ENCODE measurements at places on chromosomes 4 and X. TPM values are rescaled to one million over a fixed set of nuclear protein-coding genes. Genes with fewer than 3 reads are reported as not detected.

DRD5 gene
- not detected for total RNA-seq

HSFX1 gene
- total RNA-seq: 0.59 TPM

DNA sequence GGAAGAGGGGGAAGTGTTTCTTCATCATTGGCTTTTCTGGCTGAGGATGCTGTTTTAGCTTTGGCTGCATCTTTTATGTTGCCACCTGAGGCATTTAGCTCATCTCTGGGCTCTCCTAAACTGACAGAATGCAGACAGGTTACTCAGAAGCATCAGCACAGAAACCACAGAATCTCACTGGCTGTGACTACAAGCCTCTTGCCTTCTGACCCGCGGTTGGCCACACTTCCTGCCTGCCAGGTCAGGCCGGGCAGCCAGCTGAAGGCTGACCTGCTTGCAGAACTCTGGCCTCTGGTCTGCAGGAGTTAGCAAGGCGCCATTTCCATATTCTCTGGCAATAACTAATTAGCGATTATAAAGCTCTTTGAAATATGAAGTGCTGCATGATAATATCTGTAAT is 366.5 kb downstream of the MID1IP1 start:
- DNase-seq: peak; percentile 52

- DNase-seq: no peak
Observed at GRCh38 chr4:3243136-3243780, 5.7 kb upstream of the MSANTD1 start.

GRCh38 chr4:88130544-88131305 is 27.7 kb downstream of the ABCG2 start:
- DNase-seq: no peak

SPANXN3 gene
- total RNA-seq: not detected

GRCh38 chr4:73917081-73917501 is 47.9 kb downstream of the CXCL1 start:
- peak; percentile 93 for DNase-seq

GRCh38 chr4:120443116-120443515 is 376.5 kb upstream of the MAD2L1 start:
- DNase-seq: no peak

GRCh38 chrX:118346258-118347094 is 570 bp downstream of the WDR44 start:
- peak; percentile 60 for DNase-seq

SPANXA1 gene
- total RNA-seq: not detected

SPATA4 gene
- not detected for total RNA-seq

DNA sequence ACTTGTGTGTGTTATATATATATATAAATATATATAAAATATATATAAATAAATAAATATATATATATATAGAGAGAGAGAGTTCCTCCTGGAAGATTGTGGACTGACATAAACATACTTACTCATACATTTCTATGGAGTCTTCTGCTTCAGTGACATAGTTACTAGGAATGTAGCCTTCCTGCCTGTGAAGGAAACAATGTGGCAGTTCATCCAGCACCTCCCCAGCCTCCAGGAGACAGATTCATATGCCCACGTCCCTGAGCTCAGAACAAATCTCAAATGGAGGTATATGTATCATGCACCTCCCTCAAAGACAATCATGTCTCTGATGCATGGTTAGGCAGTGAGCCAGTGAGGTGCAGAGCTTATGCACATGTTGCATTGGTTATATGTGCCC is 11.4 kb upstream of the TIMM8A start:
- DNase-seq: peak; percentile 6

- peak; percentile 1 for DNase-seq
Observed at GRCh38 chr4:96471956-96472867, 632.3 kb downstream of the PDHA2 start.

DNA sequence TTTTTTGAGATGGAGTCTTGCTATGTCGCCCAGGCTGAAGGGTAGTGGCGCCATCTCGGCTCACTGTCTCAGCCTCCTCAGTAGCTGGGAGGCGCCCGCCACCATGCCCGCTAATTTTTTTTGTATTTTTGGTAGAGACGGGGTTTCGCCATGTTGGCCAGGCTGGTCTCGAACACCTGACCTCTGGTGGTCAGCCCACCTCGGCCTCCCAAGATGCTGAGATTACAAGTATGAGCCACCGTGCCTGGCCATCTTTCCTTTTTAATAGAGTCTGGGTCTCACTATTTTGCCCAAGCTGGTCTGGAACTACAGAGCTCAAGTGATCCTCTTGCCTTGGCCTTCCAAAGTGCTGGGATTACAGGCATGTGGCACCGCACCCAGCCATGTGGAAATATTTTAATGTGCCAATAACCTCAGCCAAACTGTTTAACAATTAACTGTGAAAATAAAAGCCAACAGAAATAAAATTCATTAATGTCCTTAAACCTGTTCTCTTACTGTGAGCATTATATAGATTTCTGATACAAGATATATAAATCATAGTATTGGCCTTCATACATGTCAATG is 16.3 kb downstream of the PDS5A start:
- no peak for DNase-seq

EDNRA gene
- 6.5 TPM for total RNA-seq

- no peak for DNase-seq
Observed at GRCh38 chr4:100302061-100303026, 112.1 kb upstream of the DDIT4L start.

GRCh38 chr4:73257234-73257633 is 1.4 kb downstream of the ANKRD17 start:
- DNase-seq: peak; percentile 83

EREG gene
- total RNA-seq: 1.6 TPM

- no peak for DNase-seq
Observed at GRCh38 chr4:60463857-60464502, 736.1 kb upstream of the ADGRL3 start.

CBR4 gene
- 5.0 TPM for total RNA-seq
